ENCODE measurements at places on chromosomes 7 and 10.

GRCh38 chr10:44881649-44882048 is 29.5 kb upstream of the TMEM72 start:
- DNase-seq, result no peak

GRCh38 chr10:69515699-69516259 is 57.4 kb downstream of the NEUROG3 start:
- peak; percentile 52 for DNase-seq

DNA sequence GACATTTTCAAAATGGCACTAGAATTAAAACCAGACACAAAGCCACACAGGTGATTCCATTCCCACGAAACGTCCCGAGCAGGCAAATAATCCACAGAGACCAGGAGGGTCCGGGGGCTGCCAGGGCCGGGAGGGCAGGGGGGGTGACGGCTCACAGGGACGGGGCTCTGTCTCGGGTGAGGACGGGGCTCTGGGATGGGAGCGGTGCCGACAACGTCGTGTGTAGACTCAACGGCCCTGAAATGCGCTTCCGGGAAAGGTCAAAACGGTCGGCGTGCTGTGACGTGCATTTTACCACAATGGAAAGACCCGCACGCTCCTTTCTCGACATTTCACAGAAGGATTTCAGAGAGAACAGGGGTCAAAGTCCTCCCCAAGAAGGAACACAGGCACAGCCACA is 63.3 kb upstream of the PDGFA start:
- no peak for DNase-seq

- no peak for DNase-seq
These were observed 59.9 kb downstream of the EGFR start for GRCh38 chr7:55078465-55079372.

DNA sequence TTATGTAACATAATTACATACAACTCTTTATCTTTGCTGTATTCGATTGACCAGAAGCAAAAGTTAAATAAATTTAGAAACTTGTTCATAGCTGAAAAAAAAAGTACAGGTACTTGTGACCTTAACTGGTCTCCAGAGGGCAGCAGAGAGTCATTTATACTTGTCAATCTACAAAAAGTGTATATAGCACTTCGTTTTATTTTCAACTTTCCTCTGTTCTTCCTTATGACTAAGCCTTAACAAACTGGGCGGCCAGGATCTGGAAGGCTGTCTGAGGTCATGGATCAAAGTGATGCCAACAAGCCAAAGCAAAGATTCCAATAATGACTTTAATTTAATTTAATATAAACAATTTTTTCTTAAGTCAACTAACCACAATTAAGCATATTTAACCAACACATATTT is 29.8 kb downstream of the C10orf67 start:
- peak; percentile 63 for DNase-seq

DNA sequence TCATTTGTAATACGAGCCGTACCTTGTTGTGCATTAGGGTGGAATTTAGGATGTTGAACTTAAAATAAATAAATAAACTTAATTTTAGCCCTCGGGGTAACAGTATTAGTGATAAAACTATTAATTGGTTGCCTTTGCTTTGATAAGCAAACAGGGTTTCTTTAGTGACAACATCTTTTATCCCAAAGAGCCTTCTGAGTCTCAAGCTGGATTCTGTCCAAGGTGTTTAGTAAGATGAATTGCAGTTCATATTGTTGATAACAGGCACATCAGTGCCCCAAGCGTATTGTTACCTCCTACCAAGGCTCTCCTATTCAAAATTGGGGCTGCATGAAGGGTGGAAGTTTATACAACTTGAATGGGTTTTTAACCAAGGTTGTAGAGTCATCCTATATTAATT is 144.4 kb upstream of the CELF2 start:
- DNase-seq, result no peak

DNA sequence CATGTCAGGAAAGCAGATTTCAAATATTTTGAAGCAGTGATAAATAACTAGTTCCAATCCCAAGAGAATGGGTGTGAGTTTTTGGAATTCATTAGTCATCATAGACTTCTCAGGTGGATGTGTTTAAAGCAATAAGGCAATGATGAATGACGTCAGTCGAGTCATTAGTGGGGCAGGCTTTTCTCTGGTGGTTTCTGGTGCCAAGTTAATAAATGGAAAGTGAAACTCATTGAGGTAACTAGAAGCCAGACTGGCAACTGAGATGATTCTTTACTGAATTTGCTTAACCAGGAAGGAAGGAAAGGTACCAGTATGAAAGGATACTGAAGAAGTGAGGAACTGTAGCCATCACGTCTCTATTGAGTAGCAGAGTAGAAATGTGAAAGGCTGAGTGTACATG is 311.0 kb downstream of the GPAM start:
- DNase-seq, result no peak

DNA sequence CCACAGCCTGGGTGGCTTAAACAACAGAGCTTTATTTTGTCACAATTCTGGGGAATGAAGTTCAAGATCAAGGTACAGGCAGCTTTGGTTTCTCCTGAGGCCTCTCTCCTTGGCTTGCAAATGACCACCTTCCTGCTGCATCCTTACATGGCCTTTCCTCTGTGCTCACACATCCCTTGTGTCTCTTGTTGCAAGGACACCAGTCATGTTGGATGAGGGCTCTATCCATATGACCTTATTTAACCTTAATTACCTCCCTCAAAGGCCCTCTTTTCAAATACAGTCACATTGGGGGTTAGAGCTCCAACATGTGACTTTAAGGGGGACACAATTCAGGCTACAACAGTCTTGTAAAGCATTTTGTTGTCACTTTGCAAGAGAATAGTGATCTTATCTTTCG is 65.0 kb upstream of the PLXNA4 start:
- DNase-seq, result no peak

- peak; percentile 56 for DNase-seq
These were observed 488 bp downstream of the EIF4H start for GRCh38 chr7:74174606-74175082.

GRCh38 chr10:126264102-126265018 is 123.9 kb downstream of the ADAM12 start:
- no peak for DNase-seq

DNA sequence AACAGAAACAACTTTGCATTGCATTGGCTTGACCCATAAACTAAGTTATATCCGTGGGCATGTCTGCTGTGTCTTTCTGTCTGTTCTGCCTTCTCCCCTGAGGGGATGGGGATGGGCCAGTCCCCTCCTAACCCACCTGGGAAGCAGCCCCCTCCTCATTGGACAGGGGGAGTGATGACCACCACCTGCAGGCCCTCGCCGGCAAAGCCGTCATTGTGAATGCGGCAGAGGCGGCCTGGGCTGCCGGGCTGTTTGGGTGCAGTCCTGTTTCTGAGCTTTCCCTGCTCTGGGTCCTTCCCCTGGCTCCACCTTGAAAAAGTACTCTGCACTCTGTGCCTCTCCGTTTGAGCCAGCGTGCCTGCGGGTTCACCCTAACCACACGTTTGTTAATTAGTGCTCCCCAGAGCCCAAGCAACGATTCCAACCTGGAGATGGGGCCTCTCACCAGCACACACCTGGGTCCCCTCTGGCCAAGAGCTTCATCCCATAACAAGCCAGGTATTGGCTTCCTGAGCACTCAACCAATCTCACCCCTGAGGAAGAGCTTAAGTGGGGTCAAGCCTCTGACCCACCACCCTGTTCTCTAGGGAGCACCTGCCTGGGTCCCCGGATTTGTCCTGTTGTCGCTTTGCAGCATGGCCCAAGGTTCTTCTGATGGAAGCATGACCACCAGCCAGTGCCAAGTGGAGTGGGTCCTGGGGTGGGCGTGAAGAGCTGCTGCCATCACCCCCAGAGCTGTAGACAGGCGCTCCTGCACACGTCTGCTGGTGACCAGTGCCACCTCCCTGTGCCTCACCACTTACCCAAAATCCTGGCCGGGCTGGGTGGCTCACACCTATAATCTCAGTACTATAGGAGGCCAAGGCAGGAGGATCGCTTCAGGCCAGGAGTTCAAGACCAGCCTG is 39.4 kb upstream of the ZMIZ2 start:
- no peak for DNase-seq

GRCh38 chr7:66575398-66575797 is 53.3 kb upstream of the KCTD7 start:
- DNase-seq, result no peak

GRCh38 chr7:6165521-6166320 is 106.7 kb downstream of the CYTH3 start:
- no peak for DNase-seq

- no peak for DNase-seq
These were observed 144.5 kb upstream of the YAE1 start for GRCh38 chr7:39421661-39422060.

DNA sequence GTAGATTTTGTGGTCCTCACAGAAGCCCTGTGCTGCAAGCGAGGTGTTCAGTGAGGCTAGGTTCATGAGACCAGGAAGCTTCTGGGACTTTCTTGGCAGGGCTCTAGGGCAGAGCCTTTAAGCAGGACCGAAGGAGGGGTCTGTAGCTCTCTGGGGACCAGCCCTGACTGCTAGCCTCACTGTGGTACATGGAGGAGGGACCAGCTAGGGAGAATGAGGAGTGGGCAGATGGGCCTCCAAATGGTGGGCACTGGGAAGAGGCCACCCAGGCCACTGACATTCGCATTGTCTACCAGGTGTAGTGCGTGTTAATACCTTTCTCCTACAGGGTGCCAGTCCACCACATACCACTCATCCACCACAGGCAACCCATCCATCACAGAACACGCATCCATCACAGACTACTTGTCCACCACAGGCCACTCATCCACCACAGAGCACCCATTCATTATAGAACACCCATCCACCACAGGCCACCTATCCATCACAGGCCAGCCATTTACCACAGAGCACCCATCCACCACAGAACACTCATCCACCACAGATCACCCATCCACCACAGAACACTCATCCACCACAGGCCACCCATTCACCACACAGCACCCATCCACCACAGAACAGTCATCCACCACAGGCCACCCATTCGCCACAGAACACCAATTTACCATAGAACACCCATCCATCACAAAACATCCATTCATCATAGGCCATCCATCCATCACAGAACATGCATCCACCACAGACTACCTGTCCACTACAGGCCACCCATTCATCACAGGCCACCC is 31.6 kb upstream of the ZNF488 start:
- no peak for DNase-seq

DNA sequence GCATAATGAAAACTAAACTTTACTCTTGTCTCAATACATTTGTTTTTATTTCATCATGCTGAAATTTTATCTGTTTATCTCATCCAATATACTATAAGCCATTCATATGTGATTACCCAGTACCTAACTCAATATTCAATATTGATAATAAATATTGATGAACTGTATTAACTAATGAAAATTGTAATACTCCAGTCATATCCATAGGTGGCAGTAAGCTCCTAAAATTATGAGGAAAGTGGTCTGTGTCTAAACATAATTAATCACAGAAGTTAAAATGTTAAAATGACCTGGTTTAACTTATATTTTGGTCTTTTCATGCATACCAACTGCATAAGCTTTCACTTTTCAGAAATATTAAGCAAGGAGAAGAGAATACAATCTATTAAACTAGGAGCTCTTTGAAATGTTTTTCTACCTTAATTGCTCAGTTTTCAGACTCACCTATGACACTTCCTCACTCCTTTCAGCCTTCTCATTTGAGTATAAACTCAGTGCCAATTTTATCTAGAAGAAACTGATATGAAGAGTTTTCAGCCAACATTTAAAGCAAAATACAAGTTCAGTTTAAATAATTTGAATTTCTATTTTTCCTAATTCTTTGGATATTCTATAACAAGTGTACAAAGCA is 30.5 kb upstream of the VWDE start:
- DNase-seq, result peak; percentile 5

DNA sequence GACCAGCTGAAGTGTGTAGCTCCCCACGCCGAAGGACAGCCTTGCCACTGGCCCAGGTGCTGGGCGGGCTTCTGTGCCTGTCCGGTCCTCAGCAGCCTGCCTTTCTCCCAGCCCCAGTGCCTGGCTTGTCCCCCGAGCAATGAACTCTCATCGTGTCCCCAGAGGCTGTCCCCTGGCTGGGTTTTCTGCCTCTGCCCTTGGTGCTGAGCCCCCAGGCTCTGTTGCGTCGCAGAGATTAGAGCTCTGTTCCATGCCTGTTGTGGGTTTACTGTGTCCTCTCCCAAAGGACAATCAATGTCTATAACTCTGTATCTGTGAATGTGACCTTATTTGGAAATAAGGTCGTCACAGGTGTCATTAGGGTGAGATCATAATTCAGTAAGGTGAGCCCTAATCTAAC is 226.1 kb upstream of the SHH start:
- no peak for DNase-seq

DNA sequence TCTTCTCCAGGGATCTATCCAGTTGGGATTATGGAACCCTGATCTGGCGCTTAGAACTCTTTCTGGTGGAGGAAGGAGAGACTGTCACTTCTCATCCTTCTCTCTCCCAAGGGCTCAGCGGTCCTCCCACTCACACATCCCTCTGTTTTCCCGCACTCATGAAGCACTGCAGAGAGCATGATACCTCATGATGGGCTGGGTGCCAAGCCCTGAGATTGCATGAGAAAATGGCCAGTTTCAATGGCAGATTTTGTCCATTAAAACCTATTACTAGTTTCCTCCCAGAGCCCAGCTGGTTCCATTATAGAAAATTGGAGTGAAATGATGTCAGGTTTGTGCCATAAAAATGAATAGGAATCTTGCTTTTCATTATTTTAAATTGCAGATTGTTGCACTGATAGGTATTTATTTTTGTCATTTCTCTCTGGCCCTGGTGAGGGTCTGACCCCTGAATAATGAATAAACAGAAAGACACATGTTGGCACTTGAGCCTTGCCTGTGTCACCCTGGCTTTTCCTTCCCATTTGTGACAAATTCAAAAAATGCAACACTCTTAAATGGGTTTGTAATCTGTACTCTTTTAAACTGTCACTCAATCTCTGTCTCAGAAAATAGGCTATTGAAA is 1151.1 kb downstream of the TYW1 start:
- DNase-seq, result peak; percentile 58

DNA sequence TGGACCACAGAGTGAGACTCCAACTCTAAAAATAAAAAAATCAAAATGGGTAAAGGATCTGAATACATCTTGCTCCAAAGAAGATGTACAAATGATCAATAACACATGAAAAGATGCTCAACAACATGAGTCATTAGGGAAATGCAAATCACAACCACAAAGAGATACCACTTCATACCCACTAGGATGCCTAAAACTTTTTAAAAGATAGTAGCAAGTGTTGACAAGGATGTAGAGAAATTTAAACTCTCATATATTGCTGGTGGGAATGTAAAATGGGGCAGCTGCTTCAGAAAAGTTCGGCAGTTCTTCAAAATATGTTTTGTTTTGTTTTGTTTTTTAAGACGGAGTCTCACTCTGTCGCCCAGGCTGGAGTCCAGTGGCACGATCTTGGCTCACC is 45.7 kb upstream of the GTF2IRD1 start:
- DNase-seq, result no peak

DNA sequence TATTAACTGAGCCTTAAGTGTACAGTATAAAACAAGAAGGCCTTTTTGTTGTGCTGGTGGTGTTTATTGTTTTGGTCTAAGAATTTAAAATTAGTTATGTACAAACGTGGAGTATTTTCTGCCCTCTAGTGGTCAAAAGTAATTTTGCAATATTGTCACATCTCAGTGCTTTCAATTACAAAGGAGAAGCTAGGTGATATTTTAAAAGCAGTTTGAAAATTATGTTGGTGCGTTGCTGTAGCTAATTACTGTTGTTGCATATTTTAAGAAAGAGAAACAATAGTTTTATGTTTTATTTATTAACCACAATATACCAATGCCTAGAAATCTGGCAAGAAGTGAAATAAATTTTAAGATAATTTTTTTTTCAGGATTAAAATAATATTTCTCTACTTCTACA is 11.4 kb downstream of the NPVF start:
- peak; percentile 29 for DNase-seq
